ENCODE measurements at places on chromosomes 7 and 10.

- no peak for DNase-seq
Measured at GRCh38 chr10:12617191-12618175, 268.1 kb downstream of the CAMK1D start.

DNA sequence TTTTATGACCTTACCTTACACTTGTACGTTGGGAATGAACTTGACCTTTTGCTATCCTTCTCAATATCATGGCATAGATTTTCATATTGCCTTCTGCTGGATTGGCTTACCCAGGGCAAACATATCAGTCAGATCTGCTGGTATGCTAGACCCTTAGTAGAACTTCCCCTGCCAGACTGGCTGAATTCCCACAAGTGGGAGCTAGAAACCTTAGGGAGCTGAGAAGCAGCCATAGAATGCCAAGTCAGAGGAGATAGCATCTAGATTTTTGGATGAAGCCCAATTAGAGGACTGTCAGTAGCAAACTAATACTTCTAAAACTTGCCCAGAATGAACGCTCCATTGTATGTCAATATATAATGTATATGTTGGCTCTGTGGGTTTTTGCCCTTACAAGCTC lies 385.0 kb downstream of the NXPH1 start:
- no peak for DNase-seq

DNA sequence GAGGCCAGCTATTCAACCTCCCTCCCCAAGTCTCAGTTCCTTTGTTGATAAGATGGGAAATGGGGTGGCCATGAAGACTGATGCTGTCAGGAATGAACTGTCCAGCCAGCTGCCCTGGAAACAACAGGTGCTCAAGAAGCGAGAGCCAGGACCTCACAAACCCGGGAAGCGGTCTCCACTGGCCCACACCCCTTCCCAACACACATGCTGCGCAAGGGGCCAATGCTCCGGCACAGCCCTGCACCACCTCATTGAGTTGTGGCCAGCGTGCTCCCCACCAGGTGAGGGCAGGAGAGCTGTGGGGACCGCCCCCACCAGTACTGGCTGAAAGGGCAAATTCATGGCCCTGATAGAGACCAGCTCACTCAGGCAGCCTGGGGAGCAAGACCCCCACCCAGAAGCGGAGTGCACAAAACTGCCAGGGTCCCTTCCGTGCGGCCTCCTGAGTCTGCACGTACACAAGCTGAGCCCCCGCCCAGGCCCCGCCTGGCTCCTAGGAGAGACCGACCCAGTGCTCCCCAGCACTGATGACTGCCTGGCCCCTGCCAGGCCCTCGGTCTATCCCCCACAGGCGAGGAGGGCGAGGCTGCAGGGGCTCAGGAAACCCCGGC lies 216.6 kb downstream of the MAD1L1 start:
- DNase-seq, result no peak

DNA sequence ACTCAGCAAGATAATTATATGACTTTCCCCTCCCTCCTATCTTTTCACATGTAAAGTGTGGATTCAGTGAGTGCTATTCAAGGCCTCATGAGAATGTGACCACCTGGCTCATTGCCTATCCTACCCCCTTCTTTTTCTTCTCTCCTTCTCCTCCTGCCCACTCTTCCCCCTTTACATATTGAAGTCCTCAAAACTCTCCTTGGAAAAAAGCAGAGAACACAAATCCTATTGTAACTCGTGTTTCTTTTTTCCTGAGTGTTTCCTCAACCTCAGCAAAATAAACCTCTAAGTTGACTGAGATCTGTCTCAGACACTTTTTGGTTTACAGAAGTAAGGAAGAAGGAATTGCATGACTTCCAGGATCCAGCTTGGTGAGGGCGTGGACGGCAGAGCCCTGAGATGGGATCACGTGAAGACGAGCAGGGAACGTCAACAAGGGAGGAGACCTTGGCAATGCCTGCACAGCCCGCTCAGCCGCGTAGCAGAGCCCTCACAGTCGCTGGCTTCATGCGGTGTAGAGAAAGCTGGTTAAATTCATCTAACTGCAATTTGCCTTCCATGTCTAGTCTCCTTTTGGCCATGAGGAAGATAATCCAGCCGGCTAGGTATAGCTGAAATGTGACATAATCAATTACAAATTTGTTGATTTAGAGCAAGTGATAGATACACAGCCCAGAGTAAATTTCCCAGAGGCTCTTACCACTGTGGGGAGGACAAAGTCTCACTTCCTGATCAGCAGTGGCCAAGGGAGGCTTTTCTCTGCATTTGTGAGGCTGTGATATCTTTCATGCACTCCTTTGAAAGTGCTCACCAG lies 75.7 kb downstream of the LYZL2 start:
- DNase-seq, result no peak

- DNase-seq, result no peak
Measured at GRCh38 chr7:35529713-35530112, 165.2 kb downstream of the HERPUD2 start.

- DNase-seq, result no peak
Measured at GRCh38 chr10:68492118-68492517, 20.3 kb upstream of the DNA2 start.

GRCh38 chr7:111756687-111757178 lies 194.4 kb upstream of the IMMP2L start:
- no peak for DNase-seq

Measured in pulmonary artery endothelial cell (primary cell).